ENCODE measurements at places on chromosomes 6 and 20.

DNA sequence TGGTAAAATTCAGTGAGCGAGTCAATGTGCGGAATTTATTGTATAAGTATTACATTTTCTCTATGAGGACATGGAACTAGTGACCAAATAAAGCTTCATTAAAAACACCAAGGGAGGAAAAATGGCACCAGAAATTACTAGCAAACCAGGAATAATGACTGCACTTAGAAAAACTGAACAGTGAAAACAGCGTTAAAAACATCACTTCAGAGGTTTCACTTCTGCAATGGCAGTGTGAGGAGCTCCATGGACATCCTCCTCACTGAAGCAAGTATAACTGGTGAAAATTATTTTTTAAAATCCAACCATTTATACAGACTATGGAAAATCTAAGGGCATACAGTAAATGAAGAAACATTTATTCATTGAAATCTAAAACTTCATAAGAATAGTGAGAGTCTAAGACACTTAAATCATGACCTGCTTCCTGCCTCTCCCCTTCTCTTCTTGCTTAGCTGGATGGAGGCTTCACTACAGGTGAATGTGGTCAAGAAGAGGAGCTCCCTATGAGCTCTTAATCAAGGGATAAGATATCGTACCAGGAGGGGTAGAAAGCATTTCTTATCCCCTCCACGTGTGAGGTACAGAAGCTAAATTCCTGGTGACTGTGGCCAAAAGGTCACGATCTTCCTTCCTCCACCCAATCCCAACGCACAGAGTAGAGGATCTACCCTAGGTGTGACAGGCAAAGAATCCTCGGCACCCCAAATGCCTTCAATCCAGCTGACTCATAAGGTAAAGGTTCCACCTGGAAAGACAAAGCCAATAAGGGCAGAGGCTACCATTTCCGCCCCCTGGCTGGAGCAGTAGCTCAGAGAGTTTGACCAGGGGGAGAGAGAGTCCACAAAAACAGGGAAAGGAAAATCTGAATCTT lies 12.3 kb upstream of the ASF1A start:
- DNase-seq, result no peak

GRCh38 chr6:169224716-169225115 lies 28.9 kb downstream of the THBS2 start:
- no peak for DNase-seq

DNA sequence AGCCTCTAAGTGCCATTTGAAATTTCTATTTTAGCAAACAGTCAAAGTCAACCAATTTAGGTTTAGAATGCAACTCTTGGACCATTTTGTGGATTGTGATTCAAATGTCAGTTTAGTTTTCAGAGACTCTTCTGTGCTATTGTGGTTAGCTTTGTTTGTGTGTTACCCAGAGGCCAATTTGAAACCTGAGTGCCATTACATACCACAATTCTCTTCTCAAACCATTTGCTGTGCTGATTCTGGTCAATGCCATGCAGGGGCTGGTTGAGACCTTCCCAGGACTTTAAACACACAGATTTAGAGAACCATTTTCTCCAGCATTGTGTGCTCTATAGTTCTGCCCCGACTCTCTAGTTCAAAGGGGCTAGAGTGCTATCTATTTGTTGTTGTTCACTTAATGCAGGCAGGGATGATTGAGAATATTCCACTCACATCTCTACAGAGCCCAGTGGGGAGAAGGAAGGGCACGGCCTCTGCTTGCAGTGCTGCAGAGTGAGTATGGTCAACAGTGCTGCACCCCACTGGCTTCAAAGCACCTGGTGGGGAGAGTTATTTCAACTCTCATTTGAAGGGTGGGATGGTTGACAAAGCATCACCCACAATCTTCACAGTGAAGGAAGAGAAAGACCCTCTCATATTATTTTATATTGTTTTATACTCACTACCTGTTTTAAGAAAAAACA lies 738.2 kb downstream of the COL12A1 start:
- no peak for DNase-seq

DNA sequence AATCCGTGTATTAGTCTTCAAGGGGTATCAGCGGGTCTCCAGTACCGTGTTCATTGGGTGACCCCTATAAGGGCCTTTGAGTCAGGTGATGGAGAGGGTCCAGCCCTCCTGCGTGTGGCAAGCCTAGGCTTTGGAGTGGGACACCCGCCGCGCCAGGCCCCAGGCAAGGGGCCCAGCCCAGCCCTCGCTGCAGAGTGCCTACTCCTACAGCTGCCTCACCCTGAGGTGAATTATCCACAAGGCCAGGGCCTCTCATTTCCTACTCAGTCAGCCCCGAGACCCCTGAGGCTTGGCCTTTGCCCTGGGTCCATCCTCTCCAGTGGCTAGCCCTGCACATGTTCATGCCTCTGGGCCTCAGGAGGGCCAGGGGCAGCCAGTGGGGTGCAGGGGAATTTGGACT lies 45.1 kb downstream of the TMEM242 start:
- no peak for DNase-seq

DNA sequence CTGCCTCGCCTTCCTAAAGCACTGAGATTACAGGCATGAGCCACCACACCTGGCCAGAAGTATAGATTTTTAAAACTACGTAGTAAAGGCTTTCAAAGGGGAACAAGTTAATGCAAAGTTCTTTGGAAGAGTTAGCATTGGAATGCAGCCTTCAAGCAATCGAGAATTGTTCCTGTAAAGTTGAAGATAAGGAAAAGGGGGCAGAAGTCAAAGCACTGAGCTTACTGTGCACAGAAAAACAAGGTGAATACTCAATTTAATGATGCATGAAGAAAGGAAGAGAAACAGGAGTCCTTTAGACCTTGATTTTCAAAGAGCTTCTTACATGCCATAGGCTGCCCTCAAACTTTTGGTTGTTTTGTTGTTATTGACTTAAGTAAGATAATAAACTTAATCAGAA lies 29.1 kb upstream of the LGSN start:
- DNase-seq, result no peak

GRCh38 chr6:68533339-68533795 lies 101.7 kb upstream of the ADGRB3 start:
- no peak for DNase-seq

DNA sequence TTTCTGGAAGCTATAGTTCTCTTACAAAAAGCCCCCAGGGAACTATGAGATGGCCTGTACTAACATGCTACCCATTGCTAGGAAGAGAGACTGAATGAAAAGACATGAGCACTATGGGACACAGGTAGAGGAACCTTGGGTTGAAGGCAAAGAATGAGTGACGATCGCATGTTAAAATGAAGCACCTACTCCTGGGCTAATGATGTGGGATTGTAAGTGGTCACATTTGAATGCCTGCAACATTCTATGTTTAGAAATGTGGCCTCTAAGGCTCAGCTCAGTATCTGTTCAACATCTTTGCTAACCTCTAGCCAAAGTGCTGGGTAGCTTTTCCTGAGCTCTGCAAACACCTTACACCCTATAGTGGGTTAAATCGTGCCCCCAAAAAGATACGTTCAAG lies 5.2 kb upstream of the ZC3H12D start:
- DNase-seq, result no peak

Measured in activated CD4-positive, alpha-beta T cell treated with anti-CD3 and anti-CD28 coated beads for 4 hours (primary cell).